ENCODE measurements at places on chromosomes 6 and 20.

GRCh38 chr6:108807928-108808327 is 40.3 kb upstream of the ARMC2 start:
- DNase-seq = no peak

DNA sequence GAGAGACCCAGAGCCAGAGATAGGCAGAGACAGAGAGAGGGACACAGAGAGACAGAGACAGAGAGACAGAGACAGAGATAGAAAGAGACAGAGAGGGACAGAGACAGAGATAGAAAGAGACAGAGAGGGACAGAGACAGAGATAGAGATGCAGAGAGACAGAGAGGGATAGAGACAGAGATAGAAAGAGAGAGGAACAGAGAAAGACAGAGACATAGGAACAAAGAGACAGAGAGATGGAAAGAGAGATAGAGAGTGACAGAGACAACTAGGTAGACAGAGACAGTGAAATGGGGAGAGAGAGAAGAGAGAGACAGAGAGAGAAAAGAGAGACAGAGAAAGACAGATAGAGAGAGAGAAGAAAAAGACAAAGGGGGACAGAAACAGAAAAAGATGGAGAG is 165.4 kb upstream of the FOXQ1 start:
- DNase-seq = no peak

- no peak for DNase-seq
Measured at GRCh38 chr6:156790711-156791319, 13.6 kb downstream of the ARID1B start.

- DNase-seq = no peak
Measured at GRCh38 chr6:98458708-98459107, 375.7 kb upstream of the POU3F2 start.

- no peak for DNase-seq
Measured at GRCh38 chr6:35311390-35312075, 13.9 kb downstream of the DEF6 start.

- DNase-seq = no peak
Measured at GRCh38 chr20:54140486-54140885, 33.3 kb downstream of the CYP24A1 start.

DNA sequence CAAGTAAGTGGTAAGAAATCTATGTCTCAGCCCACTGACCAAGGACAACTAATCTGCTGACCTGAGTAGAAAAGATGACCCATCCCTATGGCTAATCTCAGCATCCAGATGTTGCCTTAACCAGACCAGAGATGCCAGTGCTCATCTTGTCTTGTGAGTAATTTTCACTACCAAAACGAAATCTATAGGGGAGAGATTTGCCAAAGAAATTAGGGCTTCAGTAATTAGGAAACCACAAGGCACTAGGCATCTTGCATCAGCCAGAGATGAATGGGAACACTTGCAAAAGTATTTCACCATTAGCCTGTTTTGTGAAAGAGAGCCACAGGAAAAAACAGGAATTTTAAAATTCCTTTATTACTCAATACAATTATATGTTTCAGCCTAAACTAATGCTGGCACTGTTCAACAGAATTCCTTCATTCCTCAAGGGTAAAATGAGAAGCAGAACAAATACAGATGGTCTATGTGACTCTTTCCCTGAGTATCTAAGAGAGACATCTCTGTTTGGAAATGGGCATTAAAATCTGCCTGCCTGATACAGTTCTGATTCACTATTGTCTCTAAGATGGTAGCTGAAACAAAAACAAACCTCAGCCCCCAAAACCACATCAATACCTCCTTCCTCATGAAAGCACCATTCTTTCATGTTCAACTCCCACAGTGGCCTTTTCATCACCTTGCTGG is 87.8 kb downstream of the GMDS start:
- no peak for DNase-seq

GRCh38 chr20:35048739-35049138 is 43.9 kb downstream of the TRPC4AP start:
- DNase-seq = no peak

DNA sequence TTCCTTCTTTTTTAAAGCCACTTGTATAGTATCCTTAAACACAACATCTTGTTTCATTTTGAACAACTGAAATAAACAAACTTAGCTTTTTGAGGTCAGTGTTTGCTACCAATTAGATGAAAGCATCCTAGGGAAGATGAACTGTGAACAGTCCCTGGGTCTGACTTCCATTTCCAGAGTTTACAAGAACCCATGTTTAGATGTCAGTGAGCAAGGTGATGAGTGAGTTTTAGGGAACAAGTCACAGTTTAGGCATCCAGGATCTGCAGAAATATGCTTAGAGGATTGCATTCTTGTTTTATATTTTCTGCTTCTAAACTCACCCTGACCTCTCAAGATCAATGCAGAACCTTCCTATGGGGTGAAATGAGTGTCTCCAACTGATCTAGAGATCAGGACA is 3.0 kb downstream of the ZC2HC1B start:
- no peak for DNase-seq

- no peak for DNase-seq
Measured at GRCh38 chr6:167746975-167747374, 79.7 kb upstream of the AFDN start.

Data from SHP77 (cell line).